ENCODE measurements at places on chromosomes 6 and 20. TPM values are rescaled to one million over a fixed set of nuclear protein-coding genes. Genes with fewer than 3 reads are reported as not detected.

Gene RSPH3
- total RNA-seq, result 21.5 TPM

Gene SLC17A3
- not detected for total RNA-seq

Gene FAM217A
- not detected for total RNA-seq

Gene CYP21A2
- total RNA-seq, result 2.3 TPM

Gene ERMARD
- 12.5 TPM for total RNA-seq

Gene ZNF311
- total RNA-seq, result 0.40 TPM

Gene RAET1L
- not detected for total RNA-seq

Gene ELOVL4
- 2.1 TPM for total RNA-seq

Gene C4A
- total RNA-seq, result 87.5 TPM

Gene SCRT2
- not detected for total RNA-seq

Gene GPR63
- 0.83 TPM for total RNA-seq

Gene FAM50B
- total RNA-seq, result 26.6 TPM

Gene NDUFAF5
- 18.3 TPM for total RNA-seq

Gene COL19A1
- total RNA-seq, result 2.5 TPM

Gene MUC22
- not detected for total RNA-seq

Gene HCK
- 13.7 TPM for total RNA-seq

Gene MACROD2
- 1.4 TPM for total RNA-seq
